T-helper 9 cell (primary cell): ENCODE measurements at places on chromosomes 1 and 21.

DNA sequence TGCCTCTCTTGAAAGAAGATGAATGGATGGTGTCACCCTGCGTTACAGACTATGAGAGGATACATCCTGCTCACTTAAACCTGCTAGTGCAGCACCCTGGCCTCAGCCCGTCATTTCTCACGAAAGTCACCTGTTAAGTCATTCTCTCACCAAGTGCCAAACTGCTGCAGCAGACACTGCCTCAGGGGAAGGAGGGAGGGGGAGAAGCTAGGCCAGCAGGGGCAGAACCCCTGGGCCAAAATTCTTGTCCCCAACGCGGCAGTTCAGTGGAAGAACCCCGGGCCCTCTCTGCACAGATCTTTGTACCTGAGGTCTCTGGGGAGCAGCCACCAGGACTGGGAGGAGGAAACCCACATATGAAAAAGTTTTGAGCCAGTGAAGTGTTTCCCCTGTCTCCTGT, 37.6 kb downstream of the SYT6 start:
- no peak for DNase-seq

GRCh38 chr1:25912076-25912831, 6.0 kb upstream of the STMN1 start:
- DNase-seq = no peak

DNA sequence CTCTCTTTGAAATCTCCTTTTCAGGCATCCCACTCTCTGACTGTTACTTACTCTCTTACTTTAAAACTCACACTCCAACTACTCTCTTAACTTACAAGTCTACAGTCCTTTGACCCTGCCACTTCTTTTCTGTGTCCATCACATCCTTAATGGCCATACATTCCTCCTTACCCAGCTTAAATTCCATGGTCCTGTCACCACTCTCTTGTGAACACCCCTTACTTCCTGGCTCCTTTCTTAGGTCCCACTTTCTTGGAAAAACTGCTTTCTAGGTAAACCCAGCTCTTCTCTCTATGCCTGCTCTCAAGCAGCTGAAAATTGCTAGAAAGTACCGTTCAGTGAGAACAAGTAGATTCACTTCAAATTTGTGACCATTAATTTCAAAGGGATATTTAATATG, 109.1 kb downstream of the OLFML2B start:
- DNase-seq = no peak

- no peak for DNase-seq
Observed at GRCh38 chr1:107590900-107591622, 373.9 kb downstream of the VAV3 start.

- DNase-seq = no peak
Observed at GRCh38 chr1:38743184-38743583, 116.4 kb downstream of the RRAGC start.
